ENCODE measurements at places on chromosomes 5 and 9. TPM values are rescaled to one million over a fixed set of nuclear protein-coding genes. Genes with fewer than 3 reads are reported as not detected.

Gene HINT1
- 133 TPM for total RNA-seq

Gene NSD1
- 126 TPM for total RNA-seq

Gene NPDC1
- total RNA-seq, result 34.4 TPM

Gene PTPN3
- 6.3 TPM for total RNA-seq

Gene PHAX
- total RNA-seq, result 70.4 TPM

Gene DMRT3
- total RNA-seq, result not detected

Gene PPIP5K2
- 193 TPM for total RNA-seq

Gene PCDHGA8
- 30.0 TPM for total RNA-seq

Gene FAM174A
- total RNA-seq, result 18.5 TPM

Gene SLCO6A1
- 0.31 TPM for total RNA-seq

Gene SPINK7
- not detected for total RNA-seq

Gene CDH9
- 14.7 TPM for total RNA-seq

Gene IFNA13
- total RNA-seq, result not detected

Gene LPAR1
- total RNA-seq, result 20.7 TPM
